ENCODE measurements at places on chromosomes 6 and 20.

- DNase-seq: no peak
Observed at GRCh38 chr6:109069746-109070145, 24.9 kb downstream of the SESN1 start.

- peak; percentile 54 for DNase-seq
Observed at GRCh38 chr6:48476257-48476656, 365.3 kb upstream of the PTCHD4 start.

DNA sequence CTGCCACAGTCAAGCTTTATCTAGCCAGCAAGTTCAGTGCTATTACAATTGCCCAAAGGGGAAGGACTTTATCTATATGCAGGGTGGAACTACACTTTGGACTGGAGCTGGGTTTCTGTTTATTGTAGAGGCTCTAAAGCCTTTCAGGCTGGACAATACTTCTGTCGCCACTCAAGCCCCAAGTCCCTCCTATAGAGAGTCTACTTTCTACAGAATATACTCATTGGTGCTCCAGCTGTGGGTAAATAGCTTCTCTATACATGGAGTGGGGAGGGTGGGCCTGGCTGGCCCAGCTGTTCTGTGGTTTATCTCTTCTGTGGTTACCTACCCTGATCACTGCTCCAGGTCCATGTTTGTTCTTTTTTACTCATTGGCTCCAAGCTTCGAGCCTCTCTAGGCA, 151.8 kb upstream of the MYLIP start:
- DNase-seq: no peak

GRCh38 chr6:40425192-40425919, 161.8 kb downstream of the LRFN2 start:
- DNase-seq: no peak

DNA sequence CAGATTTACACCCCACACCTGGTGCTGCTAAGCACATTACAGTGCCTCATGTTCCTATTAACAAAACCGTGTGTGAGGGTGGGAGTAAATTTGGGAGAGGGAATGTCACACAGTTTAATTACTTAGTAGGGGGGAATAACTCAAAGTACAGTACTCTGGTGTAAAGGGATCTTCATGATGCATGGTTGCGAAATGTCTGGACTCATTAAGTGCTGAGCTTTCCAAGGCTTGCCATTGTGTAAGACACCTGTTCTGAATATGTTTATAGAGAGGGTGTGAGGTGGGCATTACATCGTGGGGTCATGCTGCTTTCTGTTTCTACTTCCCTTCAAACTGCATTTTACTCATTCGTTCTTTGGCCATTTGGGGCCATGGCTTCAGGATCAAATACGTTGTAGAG, 181.2 kb downstream of the ADGRG6 start:
- no peak for DNase-seq

- no peak for DNase-seq
Observed at GRCh38 chr6:83221889-83222479, 28.8 kb downstream of the RWDD2A start.

DNA sequence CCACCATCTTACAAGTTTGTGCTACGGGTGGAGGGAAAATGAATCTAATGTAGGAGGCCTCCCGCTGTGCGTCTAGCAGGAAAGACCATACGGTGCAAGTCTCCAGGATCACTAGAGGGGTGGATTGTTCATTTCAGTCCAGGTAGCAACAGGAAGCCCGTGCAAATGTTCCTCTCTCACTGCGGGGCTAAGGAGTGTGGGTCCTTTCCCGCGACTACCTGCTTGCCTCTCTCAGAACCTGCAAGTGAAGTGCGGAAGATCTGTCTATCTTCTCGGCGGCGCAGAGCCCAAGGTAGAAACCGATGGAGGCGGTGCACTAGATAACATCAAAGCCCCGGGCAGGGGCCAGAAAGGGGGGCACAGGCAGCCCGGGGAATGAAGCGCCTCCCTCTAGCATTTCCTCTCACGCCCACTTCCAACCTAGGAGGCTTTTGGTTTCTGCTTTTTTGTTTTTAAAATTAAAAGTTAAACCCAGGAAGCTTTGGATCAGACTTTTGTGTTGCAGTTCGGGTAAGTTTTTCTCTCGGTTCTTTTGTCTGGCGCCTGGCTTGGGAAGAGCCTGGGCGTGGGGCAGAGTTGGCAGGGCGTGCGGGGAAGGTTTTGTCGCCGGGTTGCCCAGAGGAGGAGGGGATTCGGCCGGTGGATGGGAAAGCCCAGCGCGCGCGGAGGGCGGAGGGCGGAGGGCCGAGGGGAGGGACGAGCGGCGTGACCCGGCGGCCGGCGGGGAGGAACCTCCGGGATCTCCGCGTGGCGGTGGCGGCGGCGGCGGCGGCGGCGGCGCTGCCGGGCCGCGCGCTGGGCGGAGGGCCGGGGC, 3.5 kb upstream of the HIVEP1 start:
- DNase-seq: peak; percentile 93

DNA sequence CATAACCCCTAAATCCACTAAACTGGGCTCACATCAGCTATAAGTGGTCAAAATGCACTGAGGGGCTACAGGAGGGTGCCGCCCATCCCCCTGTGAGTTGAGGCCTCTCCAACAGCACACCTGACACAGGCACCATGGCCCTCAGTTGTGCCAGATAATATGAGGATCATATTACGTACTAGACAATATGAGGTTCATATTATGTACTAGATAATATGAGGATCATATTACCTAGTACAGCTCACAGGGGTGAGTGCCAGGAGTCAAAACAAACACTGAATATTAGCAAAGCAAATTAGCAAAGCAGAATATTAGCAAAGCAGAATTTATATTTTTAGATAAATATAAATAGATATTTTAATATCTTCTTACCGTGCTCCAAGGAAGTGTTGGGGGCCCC, 35.3 kb downstream of the CD24 start:
- DNase-seq: no peak

GRCh38 chr20:50213531-50214106, 23.0 kb downstream of the CEBPB start:
- DNase-seq: no peak

DNA sequence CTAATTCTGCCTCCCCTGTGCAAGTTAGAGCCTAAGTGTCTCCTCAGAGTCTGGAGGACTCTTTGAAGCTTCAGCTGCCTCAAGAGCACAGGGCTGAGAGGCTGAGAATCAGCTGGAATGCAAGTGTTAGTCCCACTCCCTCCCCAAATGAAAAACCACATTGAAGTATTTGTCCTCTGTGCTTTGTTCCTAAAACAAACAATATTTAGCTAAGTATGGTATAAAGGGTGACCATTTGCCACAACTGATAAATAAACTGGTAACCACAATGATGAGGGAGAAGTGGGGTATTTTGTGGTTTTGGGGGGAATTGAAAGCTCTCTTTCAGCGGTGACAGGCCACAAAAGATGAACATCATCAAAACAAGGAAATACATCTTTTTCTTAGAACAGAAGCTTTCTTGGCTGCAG, 91.7 kb upstream of the HDDC2 start:
- peak; percentile 56 for DNase-seq

- DNase-seq: no peak
Observed at GRCh38 chr6:167044696-167045095, 45.5 kb downstream of the CEP43 start.

DNA sequence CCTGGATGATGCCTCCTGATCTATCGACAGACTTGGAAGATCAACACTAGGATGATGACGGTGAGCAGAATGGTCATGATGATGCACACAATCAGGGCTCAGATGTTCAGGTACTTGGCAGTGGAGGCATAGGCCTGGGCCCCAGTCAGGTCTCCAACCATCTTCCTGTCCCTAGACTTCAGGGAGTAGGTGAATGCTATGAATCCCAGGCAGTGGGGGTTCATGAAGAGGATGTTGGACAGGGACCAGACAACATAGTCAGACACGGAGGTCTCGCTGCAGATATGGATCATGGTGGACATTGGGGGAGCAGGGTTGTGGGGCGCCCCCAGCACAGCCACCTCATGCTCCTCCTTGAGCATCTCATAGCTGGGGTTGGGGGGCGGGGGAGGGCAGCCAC, 27.5 kb downstream of the HLA-F start:
- peak; percentile 30 for DNase-seq

- no peak for DNase-seq
Observed at GRCh38 chr6:106805771-106806170, 168.8 kb downstream of the CD24 start.

DNA sequence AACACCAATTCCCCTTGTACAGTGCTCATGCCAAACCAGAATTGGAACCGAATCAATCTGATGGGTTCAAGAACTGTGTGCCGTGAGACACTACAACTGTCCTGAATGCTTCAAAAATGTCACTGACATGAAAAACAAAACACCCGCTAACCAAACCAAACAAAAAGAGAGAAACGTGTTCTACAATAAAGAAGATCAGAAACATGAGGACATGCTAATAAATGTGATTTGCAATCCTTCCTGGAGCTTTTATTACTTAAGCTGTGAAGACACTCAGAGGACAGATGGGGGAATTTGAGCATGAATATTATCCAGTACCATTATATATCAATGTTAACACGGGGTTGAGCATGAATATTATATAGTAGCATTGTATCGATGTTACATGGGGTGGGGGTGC, 72.2 kb upstream of the NFATC2 start:
- DNase-seq: no peak

GRCh38 chr6:82712389-82712788, 348.8 kb downstream of the TPBG start:
- DNase-seq: no peak

DNA sequence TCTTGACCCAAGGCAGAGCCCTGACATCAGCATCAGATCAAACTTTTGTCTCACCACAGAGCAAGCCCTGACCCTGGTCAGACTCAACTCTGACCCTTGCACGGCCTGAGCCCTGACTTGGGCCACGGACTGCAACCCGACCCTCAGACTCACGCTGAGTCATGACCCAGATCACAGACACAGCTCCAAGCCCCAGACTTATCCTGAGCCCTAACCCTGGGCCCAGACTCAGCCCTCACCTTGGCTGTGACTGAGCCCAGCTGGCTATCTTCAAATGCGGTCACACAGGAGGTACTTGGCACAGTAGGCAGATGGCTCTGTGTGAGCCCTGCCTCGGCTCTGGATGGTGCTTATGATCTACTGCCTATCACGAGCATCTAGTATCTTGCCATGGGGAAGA, 602.3 kb downstream of the PTPRT start:
- peak; percentile 70 for DNase-seq

DNA sequence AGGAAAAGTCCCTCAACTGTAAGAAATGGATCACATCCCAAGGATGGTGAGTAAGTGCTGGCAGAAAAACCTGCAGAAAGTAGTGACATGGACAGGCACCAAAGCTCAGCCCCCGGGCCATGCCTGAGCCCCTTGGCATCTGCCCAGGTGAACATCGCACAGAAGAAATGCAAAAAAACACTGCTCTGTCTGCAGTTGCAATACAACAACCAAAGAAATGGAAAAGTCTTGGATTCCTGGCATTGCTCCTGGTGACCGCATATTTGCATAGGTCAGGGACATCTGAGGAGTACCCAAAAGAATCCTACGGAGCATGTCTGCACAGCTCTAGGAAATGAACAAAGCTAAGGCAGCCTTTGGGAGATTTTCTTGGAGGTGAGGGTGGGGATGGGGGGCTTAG, 63.1 kb upstream of the PTPRT start:
- no peak for DNase-seq

GRCh38 chr20:20237093-20237959, 130.6 kb upstream of the INSM1 start:
- peak; percentile 74 for DNase-seq

DNA sequence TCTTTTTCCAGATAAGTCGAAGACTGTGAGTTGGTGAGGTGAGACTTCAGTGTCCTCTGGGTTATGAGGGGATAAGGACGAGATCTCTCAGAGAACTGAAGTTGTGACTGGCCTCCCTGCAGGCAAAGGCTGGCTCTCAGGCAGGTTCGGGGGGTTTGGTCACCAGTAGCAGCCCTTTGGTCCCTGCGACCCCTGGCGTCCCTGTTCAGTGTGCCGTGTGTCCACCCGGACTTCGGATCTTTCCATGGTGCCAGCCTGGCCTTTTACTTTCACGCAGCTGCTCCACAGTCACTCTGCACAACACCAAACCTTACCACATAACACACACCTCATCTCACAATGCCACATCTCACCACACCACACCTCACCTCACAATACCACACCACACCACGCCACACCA, 131.9 kb downstream of the ERMARD start:
- DNase-seq: no peak

DNA sequence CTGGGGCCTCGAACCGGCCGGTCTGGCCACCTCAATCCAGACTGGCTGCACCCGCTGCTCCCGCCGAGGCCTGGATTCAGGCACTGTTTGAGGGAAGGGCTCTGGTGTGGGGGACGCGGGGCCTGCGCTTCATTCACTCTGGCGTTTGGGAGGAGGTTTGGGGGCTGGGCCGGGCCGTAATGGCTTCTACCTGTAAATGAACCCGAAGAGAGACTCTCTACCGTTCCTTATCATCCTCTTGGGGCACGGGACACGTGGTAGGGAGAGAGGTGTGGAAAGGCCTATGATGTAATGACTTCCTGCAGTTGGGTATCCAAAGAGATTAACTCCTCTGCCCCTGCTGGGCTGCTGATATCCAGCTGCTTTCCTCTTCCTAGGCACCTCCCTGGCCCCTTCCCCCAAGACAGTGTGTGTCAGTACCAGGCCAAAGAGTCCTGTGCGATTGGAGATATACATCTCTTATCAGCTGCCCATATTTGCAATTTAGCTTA, 1.8 kb downstream of the FOXO3 start:
- peak; percentile 90 for DNase-seq

GRCh38 chr6:32202186-32202585, 9.7 kb upstream of the GPSM3 start:
- no peak for DNase-seq

- DNase-seq: no peak
Observed at GRCh38 chr6:139248911-139249310, 42.9 kb downstream of the TXLNB start.

DNA sequence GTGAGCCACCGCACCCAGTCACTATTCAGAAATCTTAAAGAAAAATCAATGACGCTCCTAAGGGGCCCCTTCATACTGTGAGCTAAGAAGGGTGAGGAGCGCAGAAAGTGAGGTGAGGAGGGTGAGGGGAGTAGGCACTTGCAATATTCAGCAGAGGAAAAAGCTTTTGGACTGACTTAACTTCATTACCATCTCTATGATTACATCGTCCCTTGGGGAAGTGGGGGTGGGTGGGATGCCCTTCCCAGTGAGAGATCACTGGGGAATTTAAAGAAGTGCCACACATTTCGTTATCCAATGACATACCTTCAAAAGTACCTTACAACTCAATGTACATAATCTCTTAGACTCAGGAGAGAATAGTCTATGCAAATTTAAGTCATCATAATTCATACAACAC, 46.5 kb downstream of the SMLR1 start:
- no peak for DNase-seq

DNA sequence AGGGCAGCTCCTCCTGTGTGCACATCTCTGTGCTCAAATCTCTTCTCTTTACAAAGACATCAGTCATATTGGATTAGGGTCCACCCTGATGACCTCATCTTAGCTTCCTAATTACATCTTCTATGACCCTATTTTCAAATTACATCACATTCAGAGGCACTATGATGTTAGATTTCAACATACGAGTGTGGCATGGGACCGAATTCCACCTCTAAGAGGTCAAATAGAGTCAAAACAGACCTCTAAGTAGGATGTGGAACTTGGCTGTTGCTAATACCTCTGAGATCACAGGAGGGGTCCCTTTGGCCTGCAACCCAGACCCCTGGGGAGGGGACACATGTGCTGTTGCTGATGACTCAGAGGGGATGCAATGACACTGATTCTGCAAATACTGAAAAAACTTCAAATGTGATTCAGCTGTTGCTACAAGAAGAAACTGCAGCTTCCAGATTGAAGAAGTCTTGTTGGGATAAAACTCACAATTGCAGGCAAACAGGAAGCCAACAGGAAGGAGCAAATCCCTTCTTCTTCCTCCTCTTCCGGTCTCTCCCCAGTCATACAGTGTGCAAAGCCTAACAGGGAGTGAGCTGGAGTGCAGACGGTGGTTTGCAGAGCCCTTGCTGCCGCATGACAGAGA, 216.2 kb downstream of the MYLK4 start:
- no peak for DNase-seq
